ENCODE measurements at places on chromosomes 1 and 21.

- no peak for DNase-seq
These were observed 16.4 kb upstream of the GNL2 start for GRCh38 chr1:37612186-37612585.

GRCh38 chr1:242086706-242087105, 87.8 kb upstream of the MAP1LC3C start:
- DNase-seq, result no peak

DNA sequence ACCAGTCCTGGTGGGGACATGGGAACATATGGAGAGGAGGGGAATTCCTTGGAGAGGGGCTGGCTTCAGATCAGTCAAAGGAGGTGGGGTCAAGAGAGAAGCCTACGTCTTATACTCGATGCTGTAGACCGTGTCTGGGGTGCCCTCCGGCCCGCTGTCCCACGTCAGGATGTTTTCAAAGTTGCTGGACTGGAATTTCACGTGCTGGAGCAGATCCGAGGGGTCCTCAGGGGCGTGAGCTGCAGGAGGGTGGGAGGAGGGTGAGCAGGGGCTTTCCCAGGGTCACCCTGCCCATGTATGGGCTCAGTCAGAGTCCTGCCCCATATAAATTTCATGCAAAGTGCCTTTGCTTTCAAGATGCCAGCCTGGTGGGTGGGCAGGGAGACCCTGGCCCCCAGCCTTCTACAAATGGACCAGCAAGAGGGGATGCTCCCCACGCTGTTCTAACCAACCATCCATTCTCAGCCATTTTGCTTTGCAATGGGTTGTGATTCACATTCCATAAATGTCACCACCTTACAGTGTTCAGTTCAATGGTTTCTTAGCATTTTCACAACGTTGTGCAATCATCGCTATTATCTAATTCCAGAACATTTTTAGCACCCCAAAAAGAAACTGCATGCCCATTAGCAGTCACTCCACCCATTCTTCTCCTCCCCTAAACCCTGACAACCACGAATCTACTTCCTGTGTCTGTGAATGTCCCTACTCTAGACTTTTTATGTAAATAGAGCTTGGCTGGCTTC, 4.3 kb downstream of the IL22RA1 start:
- no peak for DNase-seq

DNA sequence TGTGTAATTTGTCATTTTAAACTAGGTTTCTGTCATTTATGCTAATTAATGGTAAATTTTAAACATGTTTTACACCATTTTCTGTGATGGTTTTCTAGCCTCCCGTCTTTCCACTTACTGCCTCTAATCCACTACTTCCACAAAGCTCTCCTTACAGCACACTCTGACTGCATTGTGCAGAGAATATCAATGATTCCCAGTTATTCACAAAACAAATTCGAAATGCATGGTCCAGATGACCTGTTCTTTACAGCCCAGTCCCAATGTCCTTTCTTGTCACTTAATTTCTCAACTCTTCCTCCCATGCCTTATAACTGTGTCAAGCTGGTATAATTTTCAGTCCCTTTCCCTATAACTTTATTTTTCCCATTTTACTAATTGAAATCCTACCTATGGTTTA, 770.5 kb downstream of the USP25 start:
- no peak for DNase-seq

- no peak for DNase-seq
These were observed 3.1 kb downstream of the CLIC6 start for GRCh38 chr21:34671891-34672290.

DNA sequence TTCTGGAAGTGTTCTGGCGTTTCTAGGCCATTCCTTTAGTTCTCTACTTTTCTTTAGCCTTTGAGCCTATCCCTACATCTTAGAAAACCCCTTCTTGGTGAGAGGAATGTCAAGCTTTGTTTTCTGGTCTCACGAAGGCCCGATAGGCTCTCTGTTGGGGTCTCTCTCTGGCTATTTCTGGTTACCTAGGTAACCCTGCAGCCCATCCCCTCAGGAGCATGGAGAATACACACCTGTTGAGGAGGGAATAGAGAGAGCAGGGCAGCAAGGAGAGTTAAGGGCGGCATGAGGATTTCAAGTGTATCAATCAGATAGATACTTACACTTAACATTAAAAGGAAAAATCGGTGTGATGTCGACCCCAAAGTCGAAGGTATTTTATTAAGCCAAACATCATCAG, 45.7 kb downstream of the LRRC8D start:
- no peak for DNase-seq

- no peak for DNase-seq
These were observed 12.8 kb upstream of the ZSCAN20 start for GRCh38 chr1:33459691-33460090.

GRCh38 chr21:27807596-27807995, 840.7 kb upstream of the ADAMTS5 start:
- DNase-seq, result no peak

GRCh38 chr1:104248385-104248784, 498.7 kb downstream of the AMY1C start:
- no peak for DNase-seq

- no peak for DNase-seq
These were observed 52.5 kb downstream of the ZNF684 start for GRCh38 chr1:40583980-40584379.

DNA sequence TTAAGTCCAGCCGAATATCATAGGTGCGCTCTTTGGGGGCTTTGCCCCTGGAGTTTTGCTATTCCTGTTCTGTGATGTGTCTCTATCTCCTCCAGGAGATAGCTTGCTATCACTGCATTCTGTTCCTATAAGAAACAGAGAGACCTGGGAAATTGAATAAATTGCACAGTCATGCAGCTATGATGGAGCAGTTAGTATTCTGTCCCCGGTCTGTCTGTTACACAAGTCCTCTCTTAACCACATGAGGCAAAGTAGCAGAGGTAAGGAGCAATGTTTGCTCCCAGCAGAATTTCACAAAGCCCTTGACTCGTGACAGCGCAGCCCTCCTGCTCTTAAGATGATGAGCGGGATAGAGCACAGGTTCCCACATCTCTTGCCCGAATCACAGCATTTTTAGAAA, 63.9 kb upstream of the GRHL3 start:
- no peak for DNase-seq

DNA sequence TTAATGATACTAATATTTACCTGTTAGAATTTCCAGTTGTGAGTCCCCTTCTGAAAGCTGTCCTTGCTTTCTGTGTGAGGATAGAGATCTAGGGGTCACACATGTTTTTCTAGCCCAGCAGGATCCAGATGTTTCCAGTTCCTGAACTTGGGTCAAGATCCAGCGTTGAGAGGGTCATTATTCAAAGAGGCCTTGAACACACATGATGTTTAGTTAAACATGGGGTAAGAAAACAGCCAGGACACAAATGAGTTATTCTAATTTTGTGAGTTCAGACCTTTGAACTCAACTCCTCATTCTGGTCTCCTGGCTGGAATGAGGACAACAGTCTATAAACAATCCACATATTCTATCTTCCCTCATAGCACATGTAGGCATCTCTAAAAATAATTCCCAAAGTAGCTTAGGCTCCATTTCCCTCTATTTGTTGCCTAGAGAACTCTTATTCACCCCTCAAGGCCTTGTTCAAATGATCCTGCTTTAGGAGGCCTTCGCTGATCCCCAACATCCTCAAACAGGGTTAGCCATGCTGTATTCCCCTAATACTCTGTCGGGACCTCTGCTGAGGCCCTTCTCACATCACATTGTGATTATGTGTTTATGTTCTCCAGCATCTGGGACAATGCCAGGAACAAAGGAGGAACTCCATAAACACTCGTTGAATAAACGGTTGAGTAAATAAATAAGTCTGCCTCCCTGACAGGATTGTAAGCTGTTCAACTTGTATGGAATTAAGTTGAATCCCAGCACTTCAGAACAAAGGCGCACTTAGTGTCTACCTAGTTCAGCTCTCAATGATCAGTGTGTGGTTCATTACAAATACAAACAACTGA, 15.0 kb upstream of the KCNN3 start:
- DNase-seq, result no peak

DNA sequence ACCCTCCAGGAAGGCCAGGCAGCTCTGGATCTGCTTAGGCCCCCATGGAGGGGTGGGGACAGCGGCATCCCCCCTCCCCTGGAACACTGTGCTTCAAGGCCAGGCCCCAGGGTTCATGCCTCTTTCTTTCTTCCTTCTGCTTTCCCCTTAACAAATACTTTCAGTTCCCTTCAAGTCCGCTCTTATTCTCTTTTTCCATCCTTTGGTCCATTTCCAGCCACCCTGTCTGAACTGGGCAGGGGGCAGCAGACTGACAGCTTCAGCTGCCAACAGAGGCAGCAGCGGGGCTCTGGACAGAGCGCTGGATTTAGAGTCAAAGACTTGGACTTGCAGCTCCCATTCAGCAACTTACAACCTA, 1.1 kb upstream of the CD244 start:
- no peak for DNase-seq

- DNase-seq, result no peak
These were observed 67.7 kb downstream of the BCAR3 start for GRCh38 chr1:93613898-93614297.

- DNase-seq, result no peak
These were observed 95.0 kb downstream of the VWA5B1 start for GRCh38 chr1:20385630-20386029.

Measured in upper lobe of left lung (tissue), 6 donors.